ENCODE measurements at places on chromosomes 16 and 17.

DNA sequence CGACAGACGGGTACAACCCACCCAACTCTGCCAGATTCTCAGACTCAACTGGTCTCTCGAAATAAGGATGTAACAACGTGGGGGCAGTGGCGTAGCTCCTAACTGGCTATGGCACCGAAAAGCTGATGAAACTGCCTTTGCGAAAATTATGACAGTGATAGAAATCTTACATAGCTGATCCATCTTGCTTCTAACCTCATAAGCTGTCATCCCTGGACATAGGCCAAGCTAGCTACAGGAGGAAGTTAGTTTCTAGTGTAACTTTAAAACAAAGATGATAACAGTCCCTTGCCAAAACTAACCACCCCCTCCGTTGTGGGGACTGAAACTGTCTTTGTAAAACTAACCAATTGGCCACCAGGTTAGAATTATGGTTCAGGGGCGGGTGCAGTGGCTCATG lies 220.1 kb downstream of the SLC39A11 start:
- no peak for DNase-seq

DNA sequence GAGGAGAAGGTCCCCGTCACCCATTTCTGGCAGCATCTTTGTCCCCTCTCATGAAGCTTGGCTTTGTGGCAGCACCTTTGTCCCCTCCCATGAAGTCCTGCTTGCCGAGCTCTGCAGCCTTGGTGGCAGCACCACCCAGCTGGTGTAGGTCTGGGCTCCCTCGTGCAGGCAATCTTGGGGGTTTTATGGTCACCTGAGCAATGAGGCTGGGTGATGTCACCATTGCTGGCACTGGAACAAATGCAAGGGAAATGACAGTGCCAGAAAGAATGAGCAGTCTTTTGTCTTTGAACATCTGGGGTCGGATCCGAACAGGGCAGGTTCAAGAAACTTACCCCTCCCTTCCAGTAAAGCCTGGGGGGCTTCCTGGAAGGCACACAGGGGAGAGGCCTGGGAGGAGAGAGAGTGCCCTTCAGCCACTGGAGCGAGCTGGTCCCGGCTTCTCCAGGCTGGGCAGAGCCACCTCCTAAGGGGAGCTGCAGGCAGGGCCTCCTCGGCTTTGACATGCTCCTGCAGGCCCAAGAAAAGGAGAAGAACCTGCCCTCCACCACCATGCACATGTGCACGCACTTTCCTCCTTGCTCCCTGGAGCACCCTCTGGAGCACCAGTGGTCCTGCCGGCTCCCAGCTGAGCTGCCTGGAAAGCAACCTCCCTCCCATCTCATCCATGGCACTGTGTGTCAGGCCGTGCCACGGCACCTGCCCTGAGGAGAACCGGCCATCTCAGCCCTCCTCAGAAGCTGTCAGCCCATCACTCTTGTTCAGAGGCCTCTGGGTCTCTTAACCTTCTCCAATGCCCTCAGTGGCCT lies 16.0 kb downstream of the BTBD17 start:
- no peak for DNase-seq

DNA sequence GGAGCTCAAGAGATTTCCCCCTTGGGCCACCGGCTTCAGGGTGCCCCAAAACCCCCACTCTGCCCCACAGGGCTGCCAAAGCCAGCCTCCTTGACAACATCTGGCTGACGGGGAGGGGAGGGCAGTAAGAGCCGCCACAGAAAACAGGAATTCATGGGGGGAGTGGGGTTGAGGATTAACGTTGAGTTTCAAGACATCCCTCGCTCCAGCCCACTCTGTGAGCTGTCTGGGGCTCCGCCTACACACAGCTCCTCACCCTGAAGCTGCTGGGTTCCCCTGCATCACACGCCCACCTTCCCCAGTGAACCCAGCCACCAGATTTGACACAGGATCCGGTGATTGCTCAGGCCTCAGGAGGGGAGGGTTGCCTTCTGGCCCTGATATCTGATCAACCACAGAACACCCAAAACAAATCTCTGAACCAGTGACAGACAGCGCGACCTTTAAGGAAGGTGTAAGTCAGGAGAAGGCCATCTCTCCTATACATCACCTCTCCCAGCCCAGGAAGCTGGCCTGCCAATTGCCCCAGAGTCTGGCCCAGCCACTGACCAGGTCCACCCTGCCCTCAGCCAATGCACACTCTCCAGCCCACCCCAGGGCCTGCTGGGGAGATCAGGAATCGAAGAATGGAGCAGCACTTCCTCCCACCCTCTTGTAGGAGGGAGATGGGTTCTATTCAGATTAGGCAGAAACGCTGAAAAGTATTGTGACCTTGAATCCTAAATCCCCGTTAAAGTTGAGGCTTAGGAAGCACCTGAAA lies 132.1 kb downstream of the CLEC16A start:
- peak; percentile 81 for DNase-seq

DNA sequence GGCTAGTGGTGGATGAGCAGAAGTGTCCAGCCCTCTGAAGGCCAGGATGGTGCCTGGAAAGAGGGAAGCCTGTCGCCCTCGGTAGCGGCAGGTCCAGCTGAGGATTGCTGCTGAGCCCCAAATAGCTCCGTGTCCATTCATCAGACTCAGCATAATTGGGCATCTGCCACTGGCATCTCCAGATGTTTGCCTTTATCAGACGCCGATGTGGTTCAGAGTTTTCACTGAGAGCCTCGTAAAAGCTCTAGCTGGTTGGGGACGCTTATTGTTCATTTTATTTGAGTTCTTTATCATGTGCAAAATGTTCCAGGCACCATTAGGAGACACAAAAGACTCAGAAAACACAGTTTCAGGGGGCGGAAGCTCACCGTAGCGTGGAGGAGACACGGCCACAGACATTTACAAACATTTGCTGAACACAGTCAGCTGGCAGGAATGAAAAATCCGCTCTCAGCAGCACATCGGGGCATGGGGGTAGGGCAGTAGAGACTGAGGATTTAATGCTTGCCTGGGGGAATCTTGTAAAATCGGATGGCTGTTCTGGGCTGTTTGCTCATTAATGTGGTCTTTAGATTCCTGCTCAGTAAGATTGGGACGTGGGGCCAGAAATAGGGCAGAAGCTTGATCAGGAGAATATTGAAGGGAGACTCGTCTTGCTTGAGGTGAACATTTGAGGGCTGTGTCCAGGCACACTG lies 41.7 kb downstream of the SMPD3 start:
- no peak for DNase-seq

DNA sequence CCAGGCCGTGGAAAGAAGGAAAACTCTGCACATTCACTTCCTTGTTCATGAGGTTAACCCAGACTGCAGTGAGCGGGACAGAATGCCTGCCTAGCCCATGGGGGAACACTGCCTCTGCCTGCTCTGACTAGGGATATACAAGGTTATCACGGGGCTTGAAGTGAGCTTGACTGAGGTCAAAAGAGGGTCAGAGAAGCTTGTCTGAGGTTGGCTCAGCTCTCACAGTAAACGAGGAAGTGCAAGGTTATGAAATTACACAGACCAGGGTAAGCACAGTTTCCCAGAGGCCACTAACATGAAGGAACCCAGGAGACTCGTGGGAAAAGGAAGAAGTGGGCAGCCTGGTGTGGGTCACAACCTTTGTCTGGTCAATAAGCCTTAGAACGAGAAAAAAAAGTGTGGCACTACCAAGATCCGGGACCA lies 28.7 kb downstream of the HIC1 start:
- DNase-seq: no peak

DNA sequence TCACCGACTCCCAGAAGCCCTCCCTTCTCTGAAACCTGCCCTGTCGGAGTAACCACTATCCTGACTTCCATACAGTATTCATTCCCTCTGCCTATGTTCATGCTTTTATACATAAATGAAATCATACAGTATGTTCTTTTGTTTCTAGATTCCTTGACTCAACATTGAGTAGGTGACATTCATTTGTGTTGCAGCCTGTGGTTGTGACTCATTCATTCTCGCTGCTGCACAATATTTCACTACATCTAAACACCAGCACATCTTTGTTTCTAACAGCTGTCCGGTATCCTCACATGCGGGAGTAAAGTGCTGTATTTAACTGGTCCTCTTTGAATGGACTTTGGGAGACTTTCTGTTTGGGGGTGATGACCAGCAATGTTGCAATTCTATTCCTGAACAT lies 135.0 kb upstream of the FOXF1 start:
- DNase-seq: no peak

DNA sequence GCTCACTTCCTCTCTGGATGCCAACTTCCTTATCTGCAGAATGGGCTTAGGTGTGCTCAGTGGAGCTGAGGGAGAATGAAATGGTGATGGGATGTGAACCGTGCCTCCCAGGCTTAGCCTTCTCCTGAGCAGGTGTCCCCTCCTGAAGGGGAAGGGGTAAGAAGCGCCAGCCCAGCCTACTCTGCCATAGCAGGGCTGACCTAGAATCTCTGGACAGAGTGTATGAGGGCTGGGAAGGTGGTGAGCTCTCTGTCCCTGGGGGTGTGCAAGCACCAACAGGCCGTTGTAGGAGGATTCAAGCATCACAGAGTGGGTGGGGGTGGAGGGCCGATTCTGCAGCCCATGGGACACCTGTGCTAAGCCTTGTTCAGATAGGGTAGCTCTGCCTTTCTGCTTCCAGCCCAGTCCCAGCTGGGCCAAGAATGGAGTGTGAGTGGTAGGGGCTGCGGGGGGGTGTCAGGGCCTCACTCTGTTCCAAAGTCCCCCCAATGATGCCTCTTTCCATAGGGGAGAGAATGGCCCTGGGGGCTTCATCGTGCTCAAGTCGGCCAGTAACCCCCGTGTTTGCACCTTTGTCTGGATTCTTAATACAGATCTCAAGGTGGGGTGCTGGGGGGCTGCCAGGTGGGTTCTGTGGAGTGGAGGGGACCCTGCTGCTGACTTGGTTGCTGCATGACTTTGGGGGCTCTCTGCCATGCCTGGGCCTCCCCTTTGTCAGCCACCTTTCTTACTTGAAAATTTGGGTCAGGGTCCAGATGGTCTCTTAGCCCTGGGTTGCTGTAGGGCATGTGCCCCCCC lies 3.2 kb upstream of the TCAP start:
- no peak for DNase-seq

DNA sequence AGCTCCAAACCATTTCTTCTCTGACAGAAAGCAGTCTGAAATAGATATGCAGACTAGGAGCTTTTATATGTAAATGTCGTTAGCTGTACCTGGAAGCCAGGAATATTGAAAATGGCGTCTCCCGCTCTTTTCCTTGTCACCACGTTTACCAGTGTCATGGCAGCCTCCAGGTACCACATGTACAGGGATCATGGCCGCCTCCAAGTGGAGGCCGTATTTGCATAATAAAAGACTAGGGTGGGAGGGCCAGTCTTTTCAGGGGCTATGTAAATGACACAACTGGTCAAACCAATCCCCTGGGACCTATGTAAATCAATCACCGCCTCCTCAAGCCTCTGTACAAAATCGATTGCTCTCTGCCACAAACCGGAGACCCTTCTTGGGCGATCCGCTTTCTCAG lies 54.3 kb downstream of the MYOCD start:
- DNase-seq: no peak

DNA sequence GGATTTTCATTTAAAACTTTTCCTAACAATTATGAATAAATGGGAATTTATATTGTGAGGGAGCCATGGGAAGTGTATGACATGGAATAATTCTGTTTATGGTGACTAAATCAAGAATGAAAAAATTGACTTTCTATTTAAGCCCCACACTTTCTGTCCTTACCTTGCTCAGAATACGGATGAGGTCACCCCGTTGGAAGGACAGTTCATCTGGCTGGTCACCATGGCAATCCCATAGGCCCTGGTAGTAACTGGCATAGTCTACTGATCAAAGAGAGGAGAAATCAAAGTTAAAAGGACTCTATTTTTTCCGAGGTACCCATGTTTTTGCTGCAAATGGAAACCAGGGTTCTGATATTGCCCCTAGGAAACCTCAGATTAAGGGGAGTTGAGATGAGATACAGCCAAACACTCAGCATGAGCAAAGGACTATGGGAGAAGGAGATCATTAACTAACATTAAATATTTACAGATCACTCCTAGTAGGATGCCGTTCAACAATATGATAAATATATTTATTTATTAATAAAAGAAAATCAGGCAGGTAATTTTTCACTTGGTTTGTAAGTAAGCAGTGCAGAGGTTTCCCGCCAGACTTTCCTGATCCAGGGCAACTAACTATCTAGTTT lies 54.9 kb downstream of the SNX11 start:
- no peak for DNase-seq

- DNase-seq: no peak
These were observed 124.8 kb downstream of the NTN1 start for GRCh38 chr17:9146064-9146463.

GRCh38 chr17:4998027-4998731 lies 429 bp downstream of the KIF1C start:
- no peak for DNase-seq

DNA sequence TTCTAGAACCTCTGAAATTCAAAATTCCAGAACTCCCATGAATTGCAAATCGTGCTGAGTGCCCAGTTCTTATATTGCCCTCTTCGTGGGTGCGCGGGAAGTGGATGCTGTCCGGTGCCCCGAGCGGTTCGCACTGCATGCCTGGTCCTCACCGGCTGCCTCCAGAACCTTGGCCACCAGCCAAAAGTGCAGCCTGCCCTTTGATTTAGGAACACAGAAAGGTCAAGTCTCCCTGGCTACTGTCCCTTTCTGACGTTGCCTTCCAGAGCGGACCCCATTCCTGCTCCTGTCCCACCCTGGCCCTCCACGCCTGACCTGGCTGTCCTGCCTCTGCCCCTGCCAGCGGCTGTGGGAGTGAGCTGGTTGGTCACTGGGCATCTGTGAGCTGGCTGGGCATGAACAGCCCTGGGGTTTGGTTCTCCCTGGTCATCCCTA lies 9.7 kb downstream of the NEUROD2 start:
- DNase-seq: no peak

DNA sequence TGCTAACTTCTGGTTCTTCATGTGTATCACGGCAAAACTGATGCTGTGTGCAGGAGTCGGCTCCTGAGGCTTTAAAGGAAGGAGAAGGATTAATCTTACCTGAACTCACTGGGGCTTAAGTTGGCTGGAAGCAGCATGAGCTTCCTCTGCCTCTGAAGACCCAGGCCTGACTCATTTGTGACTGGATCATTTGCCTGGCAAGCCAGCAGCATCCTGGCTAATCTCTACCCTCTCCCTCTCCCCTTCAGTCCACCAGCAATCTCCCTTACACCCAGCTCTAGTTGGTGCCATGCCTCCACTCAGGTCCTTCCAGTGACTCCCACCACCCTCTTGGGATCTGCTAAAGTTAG lies 150.3 kb downstream of the IRX3 start:
- DNase-seq: no peak

DNA sequence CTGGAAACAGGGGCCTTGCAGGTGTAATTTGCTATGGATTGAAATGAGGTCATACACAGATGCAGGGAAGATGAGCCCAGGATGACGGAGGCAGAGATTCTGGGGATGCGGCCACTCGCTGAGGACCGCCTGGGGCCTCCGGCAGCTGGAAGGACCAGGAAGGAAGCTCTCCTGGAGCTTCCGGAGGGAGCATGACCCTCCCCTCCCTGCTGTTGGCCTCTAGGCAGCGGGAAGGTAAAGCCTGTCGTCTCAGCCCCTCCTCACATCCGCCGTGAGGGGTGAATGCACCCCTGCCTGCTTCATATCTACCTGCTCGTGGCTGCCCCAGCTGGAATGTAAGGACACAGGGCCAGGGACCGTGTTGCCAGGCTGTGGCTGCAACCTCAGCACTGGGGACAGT lies 29.1 kb upstream of the ZNF469 start:
- DNase-seq: no peak
